Activated T-cell treated with anti-CD3 and anti-CD28 coated beads, Interleukin-2, amount 50 U/mL, for 24 hours (primary cell): ENCODE measurements at places on chromosomes 5 and 9.

- no peak for DNase-seq
These were observed 39.0 kb upstream of the HOMER1 start for GRCh38 chr5:79552984-79553383.

DNA sequence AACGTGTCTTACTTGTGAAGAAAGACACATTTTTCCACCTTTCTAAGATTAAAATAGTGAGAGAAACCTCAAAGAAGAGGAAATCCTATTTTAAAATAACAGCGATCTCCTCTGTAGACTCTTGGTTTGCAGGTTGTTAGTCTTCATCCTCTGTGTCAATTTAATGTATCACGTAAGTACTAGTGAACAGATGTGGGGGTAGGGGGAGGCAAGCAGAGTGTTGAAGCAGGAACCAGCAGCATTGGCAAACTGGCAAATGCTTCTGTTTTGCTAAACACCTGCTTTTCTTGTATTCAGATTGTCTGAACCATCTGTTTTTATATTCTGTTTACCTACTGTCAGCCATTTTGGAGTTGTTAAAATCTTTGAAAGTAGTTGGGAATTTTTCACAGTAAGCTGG is 159.3 kb upstream of the TLX3 start:
- DNase-seq = no peak

DNA sequence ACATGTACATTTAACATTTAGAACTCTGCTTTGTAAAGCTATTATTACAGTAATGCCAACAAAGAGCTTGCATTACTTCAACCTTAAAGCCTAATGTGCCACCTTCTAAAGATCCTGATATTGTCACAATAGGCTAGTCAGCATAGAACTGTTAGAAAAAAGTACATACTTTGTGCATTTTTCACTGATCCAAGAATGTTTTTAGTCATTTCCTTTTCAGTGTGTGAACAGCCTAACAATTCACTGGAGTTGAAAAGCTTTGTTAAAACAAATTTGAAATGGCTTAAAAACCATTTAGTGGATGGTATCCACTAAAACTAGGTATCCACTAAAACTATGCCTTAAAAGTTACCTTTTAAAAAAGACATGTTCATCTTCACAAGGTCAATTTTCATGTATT is 4.5 kb downstream of the RPS6 start:
- no peak for DNase-seq

GRCh38 chr9:128275198-128276007 is at the start of gene GOLGA2:
TSS of gene GOLGA2 (minus strand) at chr9:128276007. CDS start at chr9:128275976, 31 bp downstream.
- no peak for DNase-seq

DNA sequence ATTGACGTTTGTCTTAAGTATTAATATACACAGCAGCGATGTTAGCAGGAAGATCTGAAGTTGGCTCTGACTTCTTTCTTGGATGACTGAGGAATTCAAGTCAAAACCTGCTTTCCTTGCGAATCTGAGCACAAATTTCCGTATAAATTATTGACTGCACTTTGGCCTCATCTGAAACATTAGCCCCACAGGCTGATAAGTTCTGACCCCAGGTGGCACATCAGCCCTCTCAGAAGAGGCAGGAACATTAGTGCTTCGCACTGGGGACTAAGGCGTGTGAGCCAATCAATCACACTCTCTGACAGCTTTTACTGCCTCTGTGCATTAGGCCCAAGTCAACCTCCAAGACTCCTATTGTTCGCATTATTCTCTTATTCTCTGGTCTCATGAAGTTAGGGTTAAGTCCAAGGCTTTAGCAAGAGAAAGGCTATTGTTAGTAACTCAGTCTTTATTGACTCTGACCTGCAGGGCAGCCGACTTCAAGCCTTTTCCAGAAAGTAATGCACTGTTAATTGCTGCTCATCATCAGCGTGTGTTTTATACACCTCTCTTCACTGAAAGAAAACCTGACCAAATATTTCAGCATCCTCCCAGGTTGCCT is 84.2 kb downstream of the ZNF608 start:
- no peak for DNase-seq

DNA sequence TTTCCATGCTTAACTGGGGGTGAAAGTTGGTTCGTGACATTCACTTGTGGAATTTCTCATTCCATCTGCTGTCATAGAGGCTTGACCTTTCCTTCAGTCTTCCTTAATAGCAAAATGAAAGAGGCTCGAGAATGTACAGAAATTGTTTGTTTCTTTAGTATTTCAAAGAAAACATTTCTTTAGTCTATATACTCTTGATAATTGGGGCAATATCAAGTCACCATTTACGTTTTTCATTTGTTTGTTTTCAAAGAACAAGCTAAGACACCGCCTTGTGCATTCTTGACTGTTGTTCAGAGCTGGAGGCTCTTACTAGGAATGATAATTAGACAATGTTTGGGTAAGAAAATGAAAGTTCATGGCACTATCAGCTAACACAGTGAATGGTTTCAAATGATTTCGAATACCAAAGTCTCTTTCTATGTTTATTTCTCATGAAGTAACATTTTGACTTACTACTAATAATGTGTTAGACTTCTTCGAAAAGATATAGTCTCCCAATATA is 835.4 kb downstream of the SEMA5A start:
- no peak for DNase-seq

GRCh38 chr5:61319388-61320146 is 12.5 kb upstream of the ZSWIM6 start:
- no peak for DNase-seq

- no peak for DNase-seq
These were observed 172.3 kb upstream of the CDH6 start for GRCh38 chr5:31021181-31021624.

DNA sequence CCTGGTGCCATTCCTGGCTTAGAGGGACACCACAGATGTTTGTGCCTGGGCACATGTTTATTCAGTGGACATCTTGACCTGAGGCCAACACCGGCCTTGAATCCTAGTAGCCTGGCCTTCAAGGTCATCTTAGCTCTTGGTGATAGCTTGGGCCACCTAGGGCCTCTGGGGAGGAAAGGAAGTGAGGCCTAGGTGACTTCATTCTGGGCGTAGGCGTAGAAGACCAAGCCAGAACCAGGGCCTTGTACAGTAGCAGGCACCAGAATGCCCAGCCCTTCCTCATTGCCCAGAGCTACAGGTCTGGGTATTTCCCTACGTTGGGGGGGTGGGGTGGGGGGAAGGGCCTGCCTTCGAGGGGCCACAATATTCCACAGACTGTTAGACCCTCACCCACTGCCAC is 33.8 kb downstream of the WNK2 start:
- no peak for DNase-seq

DNA sequence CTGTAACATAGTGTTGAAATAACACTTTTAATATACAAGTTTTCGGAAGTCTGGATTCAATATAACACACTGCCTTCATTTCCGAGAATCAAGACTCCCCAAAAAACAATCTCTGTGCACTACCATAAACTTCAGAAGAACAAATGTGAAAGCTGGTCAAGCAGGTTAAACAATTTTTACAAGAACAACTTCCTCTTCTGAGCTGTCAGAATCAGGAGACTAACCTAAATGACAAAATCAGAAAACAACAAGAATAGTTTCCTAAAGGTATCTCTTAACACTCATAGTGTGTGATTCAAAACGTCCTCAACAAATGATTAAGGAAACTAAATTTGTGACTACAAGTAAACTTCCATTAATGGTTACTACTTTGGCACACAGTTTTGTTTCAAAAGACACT is 11.6 kb downstream of the C9orf72 start:
- no peak for DNase-seq

- DNase-seq = no peak
These were observed 623 bp upstream of the TRIM36 start for GRCh38 chr5:115170134-115170928.

- peak; percentile 42 for DNase-seq
These were observed 52.7 kb upstream of the ERCC6L2 start for GRCh38 chr9:95822583-95823431.

- DNase-seq = no peak
These were observed 46.5 kb downstream of the PTBP3 start for GRCh38 chr9:112286926-112287325.

DNA sequence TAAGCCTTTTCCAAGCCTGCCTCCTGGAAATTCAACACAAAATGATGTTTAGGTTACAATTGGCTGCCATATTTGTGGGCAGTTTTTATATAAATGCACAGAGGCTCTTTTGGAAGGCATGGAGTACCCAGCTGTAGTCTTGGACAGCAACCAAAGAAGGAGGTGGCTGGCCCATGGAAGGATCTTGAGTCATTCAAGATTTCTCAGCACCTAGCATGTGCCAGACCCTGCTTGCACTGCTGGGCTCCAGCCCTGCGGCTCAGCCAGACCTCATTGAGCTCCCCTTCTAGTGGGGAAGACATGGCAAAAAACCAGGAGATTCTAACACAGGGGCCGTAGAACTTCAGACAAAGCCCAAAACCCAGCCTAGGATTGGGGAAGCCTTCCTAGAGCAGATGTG is 22.1 kb downstream of the JADE2 start:
- no peak for DNase-seq

DNA sequence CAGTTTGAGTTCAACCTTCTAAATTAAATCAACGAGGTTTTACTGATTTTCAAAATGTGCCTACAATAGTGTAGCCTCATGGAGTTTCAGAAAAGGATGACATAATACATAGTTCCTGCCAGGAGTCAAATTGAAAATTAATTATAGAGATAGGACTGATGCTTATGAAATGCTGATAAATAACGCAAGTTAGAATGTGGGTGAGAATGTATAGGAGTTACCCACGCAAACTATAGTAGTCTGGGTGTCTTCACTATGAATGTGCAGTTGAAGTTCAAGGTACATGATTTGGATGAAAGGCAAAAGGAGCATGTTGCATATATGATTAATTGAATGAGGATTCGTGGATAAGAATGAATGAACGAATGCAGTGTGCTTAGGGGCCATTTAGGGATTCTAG is 95.7 kb downstream of the SV2C start:
- no peak for DNase-seq

DNA sequence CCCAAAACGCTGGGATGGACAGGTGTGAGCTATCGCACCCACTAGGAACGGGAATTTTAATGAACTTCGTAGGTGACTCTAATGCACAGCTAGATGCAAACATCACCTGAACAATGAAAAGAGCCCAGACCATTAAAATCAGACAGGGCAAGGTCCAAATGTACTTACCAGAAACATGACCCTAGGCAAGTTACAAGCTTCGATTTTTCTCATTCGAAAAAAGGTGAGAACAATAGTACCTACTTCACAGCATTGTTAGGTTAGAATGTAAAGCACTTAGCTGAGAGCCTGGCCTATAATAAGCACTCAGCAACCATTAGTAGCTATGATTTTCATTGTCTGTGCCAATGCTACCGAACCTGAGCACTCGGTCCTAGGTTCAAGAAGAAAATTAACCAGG is 5.8 kb upstream of the KLHL3 start:
- DNase-seq = no peak

GRCh38 chr5:89946916-89947315 is 462.6 kb downstream of the CETN3 start:
- DNase-seq = no peak

GRCh38 chr9:89363311-89363670 is 45.0 kb downstream of the SECISBP2 start:
- no peak for DNase-seq

DNA sequence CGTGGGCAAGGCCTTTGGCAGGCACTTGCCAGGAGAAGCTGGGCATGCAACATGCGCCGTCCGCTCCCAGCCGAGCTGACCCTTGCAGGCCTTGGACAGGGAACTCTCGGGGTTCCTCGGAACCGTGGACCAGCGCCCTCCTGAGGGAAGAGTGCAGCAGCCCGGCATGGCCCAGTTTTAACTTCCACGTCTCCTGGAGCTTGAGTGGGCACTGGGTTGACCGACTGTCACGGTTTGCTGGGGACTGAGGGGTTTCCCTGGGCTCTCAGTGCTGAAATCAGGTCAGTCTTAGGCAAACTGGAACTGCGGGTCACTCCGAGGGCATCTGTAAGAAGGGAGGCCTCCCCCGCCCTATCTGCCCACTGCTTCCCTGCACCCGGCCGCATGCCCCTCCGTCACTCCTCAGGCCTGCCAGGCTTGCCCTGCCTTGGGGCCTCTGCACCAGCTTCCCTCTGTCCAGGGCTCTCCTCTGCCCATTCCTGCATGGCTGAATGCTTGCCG is 87.0 kb upstream of the PHYKPL start:
- DNase-seq = no peak

DNA sequence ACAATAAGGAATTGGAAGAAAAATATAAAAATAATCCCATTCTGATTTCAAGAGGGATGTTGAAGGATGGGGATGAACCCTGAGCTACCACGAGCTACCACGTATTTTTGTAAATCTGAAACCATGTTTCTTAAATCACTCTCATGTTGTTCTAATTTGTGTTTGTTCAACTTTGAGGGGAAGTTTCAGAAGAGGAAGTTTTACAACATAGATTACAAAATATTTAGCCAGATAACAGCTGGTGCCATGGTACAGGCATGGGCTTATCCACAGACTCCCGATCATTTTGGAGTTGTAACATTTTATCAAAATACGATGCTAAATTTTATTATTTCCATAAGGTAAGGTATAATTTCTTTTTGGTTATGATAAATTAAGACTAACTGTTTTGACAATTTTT is 15.2 kb downstream of the CCDC125 start:
- DNase-seq = no peak

- DNase-seq = peak; percentile 32
These were observed 4.1 kb upstream of the CARD9 start for GRCh38 chr9:136377341-136378169.

DNA sequence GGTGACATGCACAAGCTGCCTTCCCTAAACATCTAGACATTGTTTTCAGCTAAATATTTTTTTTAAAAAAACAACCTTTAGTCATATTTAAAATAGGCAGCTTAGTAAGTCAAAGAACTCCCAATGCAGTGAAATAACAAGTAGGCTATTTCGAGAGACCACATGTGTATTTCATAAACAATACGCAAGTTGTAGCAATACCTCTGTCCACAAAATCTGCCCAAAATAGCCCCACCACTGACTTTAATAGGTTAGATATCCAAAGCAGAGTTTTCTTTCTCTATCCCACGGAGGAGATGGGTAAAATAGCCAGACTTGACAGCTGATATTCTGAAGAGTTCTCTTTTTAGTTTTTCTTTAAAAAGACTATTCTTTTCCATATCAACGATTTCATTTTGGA is 1.2 kb downstream of the SLC24A2 start:
- DNase-seq = no peak

GRCh38 chr5:93289942-93290341 is 291.1 kb downstream of the NR2F1-AS1 start:
- DNase-seq = no peak

GRCh38 chr9:30574355-30575151 is 1809.9 kb upstream of the ACO1 start:
- no peak for DNase-seq
